Stimulated activated CD8-positive, alpha-beta memory T cell treated with anti-CD3 and anti-CD28 coated beads, Interleukin-2, amount 100 ng/mL, for 1 hour (primary cell): ENCODE measurements at places on chromosomes 12 and 14.

DNA sequence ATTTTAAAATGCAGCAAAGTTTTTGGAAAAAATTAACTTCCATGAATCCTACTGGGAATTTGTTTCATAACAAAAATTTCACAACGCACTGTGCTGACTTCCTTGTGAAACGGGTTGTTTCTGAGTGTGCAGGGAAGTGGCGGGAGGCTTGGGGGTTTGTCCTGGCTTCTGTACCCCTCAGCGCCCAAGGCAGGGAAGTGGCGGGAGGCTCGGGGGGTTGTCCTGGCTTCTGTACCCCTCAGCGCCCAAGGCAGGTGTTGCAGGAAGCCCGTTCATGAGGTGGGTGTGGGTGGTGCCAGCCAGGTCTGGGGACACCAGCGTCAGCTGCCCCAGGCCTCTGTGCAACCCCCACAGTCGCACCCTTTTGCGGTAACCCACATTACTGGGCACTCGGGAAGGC is 25.1 kb downstream of the ADGRD1 start:
- no peak for DNase-seq

DNA sequence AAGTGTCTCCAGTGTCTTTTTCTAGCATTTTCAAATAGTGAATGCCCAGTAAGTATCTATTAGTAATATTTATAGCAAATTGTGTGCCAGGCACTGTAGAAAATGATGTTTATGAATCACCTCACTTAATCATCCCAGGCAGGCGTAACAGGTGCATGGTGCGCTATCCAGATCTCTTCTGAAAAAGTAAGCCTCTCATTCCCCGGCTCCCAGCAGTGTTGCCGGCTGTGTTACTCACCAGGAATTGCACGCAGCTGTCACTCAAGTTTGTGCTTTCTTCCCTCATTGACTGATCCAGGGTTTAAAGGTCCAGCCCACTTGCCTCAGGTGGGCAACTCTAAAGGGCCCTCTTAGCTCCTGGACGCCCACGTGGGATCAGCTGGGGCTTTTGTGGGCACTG is 173.8 kb upstream of the RASSF8 start:
- no peak for DNase-seq

DNA sequence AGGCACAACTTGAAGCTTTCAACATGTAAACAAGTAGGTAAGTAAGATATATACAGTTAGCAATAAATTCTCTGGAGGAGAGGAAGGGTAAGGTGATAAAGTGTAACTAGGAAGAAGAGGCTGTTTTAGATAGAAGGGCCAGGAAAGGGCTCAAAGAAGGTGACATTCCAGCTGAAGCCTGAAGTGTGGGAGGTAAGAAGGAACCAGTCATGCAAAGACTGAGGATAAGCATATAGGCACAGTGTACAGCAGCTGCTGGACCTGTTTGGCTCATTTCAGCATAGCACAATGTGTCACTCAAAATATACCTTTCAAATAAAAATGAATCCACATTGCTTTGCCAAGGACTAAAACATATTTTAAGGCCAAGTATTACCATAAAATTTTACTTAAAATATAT is 28.6 kb upstream of the ARL1 start:
- DNase-seq: no peak

DNA sequence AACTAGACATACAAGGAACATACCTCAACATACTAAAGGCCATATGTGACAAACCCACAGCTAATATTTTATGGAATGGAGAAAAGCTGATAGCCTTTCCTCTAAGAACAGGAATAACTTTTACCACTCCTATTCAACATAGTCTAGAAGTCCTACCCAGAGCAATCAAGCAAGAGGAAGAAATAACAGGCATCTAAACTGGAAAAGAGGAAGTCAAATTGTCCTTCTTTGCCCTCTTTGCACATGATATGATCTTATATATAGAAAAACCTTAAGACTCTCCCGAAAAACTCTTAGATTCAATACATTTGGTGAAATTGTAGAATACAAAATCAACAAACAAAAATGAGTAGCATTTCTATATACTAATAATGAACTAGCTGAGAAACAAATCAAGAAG is 110.0 kb downstream of the ATP23 start:
- DNase-seq: no peak

DNA sequence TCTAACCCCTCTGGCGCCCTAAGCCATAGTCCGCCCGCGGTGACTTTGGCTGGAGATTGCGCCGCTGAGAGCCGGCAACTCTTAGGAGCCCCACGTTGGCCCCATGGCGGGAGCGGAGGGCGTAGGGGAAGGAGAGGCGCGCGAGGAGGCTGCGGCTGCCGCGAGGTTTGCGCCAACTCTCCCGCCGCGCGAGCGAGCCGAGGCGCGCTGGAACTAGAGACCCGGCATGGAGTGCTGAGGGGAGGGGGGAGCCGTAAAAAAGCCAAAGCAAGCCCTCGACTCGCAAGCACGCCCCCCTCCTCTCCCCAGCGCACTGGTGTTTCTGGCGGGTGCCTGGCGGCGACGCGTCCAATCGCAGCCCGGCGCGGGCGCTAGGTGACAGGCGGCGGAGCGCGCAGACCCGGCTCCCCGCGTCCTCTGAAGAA is at the start of gene SYT10:
SYT10 (minus strand) TSS at position 233 of the 425 bp plus-strand sequence. CDS start 297 bp downstream, outside the sequence.
- DNase-seq: no peak

GRCh38 chr14:38544776-38545175 is 288.9 kb upstream of the CLEC14A start:
- no peak for DNase-seq

DNA sequence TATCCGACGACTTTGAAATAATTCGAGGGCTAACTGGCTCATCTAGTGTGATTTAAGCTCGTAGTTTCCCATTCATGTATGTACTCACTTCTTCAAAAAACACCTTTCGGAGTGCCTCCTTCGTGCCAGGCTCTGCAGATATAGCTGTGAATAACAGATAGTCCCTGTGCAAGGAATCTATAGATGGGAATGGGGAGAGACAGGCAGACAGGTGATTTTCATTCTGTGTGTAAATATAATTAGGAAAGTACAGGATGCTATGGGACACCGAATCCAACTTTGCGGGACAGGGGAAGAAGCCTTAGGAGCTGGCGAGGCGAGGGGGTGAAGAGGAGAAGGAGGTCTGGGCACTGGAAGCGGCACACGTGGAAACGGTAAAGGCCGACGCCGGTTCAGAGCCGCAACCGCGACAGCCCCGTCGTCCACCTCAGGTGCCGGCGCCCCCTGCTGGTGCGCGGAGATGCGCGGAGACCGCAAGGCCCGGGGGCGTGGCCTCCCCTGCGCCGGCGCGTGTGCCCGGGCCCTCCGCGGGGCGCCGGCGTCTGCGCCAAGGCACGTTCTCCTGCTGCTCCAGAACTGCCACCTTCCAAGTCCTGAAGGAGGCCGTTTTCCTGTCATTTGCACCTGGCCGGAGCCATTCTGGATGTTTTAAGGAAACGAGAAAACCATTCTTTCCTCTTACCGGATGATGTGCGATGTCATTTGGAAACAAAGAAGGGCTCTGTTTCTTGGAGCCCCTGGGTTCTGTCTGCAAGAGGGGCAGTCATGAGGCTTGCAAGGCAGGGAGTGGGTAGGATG is 18.0 kb upstream of the CACNA1C start:
- DNase-seq: peak; percentile 77

DNA sequence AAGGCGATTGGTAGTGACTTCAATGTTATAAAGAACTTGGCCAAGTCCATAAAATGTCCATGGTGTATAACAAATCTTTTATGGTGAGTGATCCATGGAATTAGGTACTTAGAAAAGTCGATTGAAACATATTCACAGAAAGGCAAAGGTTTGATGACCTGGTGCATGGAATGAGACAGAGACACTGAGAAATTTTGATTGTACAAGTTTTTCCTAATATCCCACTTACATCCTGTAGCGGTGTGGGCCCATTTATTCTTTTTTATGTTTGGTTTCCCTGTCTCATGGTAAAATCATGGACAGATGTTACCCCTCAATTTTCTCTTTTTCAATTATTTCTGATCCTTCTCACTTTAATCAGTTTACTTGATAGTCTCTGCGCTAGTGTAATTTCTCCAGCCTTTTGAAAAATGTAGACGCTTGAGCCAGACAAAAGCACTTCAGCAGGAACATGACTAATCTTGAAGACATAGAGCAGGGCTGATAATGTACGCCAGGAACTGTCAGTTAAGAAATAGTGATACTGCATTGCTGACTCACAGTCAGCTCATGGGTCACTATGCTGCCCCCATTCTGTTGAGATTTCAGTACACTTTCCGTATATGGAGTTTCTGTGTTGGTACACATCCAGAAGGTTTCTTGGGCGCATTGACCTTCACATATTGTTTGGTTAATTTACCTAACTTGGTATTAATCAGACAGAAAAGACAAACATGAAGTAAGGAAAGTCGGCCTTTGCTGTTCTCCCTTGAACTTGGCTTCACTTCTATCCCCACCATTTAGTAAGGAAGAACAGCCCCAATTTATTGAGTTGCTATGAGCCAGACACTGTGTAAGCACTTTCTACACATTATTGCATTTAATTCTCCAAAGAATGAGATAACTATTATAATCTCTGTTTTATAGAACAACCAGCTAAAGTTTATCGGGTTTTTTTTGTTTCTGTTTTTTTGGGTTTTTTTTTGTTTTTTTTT is 841.7 kb downstream of the DIO2 start:
- no peak for DNase-seq

DNA sequence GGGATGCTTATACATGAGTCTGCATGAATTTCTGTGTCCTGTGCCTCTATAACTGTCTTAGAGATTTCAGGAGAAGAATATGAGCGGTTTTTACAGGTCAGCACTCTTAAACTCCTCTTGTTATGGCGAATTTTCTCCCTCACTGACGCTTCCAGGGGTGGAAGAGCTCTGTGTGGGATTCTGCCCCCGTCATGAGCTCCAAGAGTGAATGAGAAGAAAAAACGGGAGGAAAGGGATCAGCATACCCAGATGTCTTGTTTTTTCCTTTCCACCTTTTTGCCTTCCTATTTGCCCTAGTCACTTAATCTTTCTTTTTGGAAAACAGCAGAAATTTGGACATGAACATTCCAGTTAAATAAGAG is 651 bp downstream of the PFKM start:
- DNase-seq: no peak

DNA sequence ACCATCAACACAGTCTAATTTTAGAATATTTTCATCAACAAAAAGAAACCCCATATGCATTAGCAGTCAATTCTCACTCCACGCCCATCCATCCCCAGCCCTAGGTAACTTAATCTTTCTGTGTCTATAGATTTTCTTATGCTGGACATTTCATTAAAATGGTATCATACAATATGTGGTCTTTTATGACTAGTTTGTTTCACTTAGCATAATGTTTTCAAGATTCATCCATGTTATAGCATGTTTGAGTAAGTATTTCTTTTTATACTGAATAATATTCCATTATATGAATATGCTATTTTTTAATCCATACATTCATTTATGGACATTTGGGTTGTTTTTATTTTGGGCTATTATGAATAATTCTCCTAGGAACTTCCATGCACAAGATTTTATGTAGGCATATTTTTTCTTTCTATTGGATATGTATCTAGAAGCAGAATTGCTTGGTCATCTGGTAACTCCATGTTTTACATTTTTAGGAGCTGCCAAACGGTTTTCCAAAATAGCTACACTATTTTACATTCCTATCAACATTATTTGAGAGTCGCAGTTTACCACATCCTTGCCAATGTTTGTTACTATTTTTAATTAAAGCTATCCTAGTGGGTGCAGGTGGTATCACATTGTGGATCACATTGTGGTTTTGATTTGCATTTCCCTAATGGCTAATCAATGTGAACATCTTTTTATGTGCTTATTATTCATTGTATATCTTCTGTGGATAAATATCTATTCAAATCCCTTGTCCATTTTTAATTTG is 49.0 kb downstream of the RERG start:
- DNase-seq: no peak

GRCh38 chr12:70747445-70748260 is 110.4 kb upstream of the PTPRB start:
- no peak for DNase-seq

DNA sequence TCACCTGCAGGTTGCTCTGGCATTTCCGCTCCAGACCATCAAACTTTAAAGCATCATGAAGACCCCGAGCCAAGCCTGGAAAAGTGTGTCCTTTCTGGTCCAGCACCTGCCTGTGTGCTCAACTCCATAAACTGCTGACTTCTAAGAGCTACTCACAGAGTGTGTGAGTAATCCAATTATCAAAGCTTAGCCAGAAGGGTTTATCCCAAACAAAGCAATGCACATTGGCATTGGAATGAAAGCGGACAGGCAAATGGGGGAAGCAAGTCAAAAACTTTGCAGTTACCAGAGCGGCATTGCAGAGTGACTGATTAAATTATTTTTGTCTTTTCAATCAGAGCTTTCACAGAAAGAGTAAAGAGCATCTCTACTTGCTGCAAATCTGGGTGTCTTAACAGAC is 1262.4 kb upstream of the SEL1L start:
- no peak for DNase-seq

- no peak for DNase-seq
Observed at GRCh38 chr12:55743406-55744339, 751 bp downstream of the GDF11 start.

- DNase-seq: no peak
Observed at GRCh38 chr12:26198742-26199141, 3.4 kb downstream of the SSPN start.

GRCh38 chr12:93673084-93673483 is 4.1 kb upstream of the CRADD start:
- no peak for DNase-seq

DNA sequence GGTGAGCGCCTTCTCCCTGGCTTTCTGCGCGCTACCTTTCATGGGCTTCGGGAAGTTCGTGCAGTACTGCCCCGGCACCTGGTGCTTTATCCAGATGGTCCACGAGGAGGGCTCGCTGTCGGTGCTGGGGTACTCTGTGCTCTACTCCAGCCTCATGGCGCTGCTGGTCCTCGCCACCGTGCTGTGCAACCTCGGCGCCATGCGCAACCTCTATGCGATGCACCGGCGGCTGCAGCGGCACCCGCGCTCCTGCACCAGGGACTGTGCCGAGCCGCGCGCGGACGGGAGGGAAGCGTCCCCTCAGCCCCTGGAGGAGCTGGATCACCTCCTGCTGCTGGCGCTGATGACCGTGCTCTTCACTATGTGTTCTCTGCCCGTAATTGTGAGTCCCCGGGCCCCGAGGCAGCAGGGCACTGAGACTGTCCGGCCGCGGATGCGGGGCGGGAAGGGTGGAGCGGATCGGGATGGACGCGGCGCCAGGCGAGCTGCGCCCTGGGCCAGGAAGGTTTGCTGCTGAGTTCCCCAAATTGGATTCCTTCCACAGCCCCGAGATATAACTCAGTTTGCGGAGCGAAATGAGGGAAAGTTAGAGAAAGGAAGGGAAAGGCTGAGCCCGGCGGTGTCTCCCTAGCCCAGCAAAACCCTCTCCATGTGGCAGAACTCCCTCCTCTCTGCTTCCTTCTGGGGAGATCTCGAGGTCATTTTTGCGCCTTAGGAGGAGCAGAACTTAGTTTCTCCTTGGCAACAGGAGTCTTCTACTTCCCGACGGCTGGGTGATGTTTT is 972 bp downstream of the PTGDR start:
- DNase-seq: no peak

GRCh38 chr12:85277900-85278597 is 2.0 kb upstream of the ALX1 start:
- DNase-seq: no peak

- DNase-seq: no peak
Observed at GRCh38 chr14:103818422-103818821, 29.0 kb downstream of the PPP1R13B start.

- DNase-seq: no peak
Observed at GRCh38 chr14:89858089-89858488, 96.4 kb downstream of the EFCAB11 start.

GRCh38 chr14:54737132-54737711 is 165.4 kb downstream of the GCH1 start:
- DNase-seq: no peak
